ENCODE measurements at places on chromosomes 3 and 15.
A peak's percentile ranks its signal among the peaks of the same experiment; 100 is the strongest.

GRCh38 chr3:81132995-81133394, 628.5 kb downstream of the GBE1 start:
- no peak for DNase-seq

DNA sequence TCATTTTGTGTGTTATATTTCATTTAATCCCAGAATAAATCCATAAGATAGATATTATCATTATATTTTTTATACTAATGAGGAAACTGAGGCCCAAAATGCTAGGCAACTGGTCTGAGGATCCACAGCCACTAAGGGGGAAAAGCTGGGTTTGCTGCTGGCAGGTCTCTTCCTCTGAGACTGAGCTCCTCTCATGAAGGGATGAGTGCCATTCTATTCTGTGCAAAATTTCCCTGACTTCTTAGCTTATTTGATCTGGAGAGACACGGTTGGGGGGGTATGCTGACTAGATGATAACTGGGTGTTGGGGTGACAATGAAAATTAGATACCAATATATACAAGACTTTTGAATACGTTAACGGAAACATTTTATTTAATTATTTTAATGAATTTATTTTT, 1.9 kb downstream of the GCSAM start:
- no peak for DNase-seq

DNA sequence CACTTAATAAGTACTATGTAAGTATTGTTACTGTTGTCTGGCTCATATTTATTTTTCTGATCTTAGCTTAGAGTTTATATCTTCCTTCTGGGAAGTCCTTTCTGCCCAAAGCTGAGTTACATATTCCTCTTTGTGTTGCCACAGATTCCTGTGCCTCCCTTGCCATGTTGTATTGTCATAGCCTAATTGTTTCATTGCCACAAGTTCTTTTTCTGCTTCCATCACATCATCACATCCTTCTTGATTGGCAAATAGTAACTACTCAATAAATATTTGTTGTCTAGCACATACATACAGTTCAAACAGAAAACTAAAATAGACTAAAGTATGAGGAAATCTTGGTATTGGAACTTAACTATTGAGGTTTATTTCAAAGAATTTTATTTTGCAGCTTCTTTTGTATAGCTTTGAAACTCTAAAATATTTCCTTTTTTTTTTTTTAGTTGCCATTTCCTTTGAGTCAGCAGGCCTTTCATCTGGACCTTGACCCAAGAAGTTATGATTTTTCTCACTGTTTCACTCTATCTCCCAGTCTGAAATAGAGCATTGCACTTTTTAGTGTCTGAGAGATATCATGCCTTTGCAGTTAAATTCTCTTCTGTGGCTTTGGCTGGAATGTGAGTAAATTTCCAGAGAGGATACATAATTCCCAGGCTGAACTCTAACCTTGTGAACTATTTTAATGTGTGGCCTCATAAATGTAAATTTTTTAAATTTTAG, 98.2 kb downstream of the ZNF609 start:
- no peak for DNase-seq

DNA sequence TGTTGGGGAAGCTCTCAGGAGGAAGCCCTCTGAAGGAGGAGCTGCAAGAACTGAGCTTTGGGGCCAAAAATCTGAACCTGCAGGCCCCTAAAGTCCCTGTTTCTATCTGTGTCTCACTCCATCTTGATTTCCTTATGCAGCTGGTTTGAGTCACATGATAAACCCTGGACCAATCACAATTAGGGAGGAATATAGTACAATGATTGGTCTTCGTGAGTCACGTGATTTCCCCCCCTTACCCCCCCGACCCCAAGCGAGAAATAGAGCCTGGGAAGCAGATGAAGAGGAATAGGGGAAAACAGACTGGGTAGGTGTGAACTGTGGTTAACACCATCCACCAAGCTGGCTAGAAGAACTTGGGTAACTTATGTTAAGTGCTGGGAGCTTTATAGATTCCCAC, 12.9 kb downstream of the CRABP1 start:
- no peak for DNase-seq

DNA sequence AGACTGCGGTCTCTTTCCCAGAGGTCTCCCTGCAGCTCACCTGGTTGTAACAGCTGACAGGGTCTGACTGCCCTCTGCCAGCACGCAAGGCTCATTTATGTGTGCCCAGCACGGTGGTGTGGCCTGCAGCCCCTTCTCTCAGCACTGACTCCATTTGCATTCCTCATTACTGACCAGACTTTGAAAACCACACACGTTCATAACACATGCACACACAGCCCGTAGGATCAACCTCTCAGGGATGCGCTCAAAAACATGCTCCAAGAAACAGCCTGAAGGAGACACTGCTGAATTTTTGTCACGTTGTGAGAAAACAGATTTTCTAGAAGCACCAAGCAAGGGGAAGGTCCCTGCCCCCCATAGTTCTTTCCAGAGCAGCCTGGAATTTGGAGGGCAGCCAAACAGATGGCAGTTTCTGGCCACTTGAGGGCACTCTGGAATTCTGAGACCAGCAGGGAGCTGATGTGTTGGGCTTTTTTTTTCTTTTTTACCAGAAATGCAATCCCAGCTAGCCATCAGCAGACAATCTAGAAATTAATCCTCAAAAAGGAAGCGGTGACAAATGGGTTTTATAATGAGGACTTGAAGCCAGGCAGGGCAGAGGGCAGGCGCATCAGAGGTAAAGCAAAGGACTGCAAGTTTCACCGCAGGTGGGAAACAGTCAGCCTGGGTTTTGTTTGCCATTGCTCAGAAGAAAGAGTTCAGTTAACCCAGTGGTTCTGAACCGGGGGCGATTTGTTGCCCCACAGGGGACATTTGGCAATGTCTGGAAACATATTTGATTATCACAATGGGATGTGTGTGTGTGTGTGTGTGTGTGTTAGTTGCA, 170.5 kb upstream of the PROK2 start:
- peak; percentile 63 for DNase-seq

DNA sequence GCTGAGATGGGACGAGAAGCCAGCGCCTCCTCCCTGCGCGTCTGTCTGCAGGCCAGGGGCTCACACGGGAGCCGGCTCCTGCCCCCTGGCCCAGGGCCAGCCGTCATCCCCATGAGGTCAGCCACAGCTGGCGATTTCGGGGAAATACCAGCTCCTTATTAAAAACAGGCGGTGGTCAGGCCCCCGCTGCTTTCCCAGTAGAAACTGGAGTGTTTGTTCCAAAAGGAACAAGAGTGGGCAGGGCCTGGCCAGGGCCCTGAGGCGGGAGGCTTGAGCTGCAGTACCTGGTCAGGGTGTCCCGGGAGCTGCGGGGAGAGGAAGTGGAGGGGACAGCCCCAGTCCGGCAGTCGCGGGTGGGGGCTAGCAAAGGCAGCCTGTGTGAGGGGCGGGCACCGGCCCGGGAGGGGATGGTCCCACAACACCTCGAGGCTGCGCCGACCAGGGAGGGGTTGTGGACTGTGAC, 17.8 kb downstream of the MYL3 start:
- DNase-seq: no peak

GRCh38 chr15:43845421-43845820, 18.6 kb downstream of the WDR76 start:
- no peak for DNase-seq

- DNase-seq: no peak
Measured at GRCh38 chr3:152522036-152522435, 253.3 kb downstream of the MBNL1 start.

- no peak for DNase-seq
Measured at GRCh38 chr3:2684046-2684445, 426.1 kb downstream of the IL5RA start.

- no peak for DNase-seq
Measured at GRCh38 chr3:115281697-115282675, 134.9 kb upstream of the ZBTB20 start.

- DNase-seq: no peak
Measured at GRCh38 chr15:36415643-36416042, 163.8 kb upstream of the CDIN1 start.

- DNase-seq: no peak
Measured at GRCh38 chr3:39428745-39429201, 22.3 kb downstream of the RPSA start.

GRCh38 chr3:118781232-118781631, 253.4 kb downstream of the IGSF11 start:
- DNase-seq: no peak

DNA sequence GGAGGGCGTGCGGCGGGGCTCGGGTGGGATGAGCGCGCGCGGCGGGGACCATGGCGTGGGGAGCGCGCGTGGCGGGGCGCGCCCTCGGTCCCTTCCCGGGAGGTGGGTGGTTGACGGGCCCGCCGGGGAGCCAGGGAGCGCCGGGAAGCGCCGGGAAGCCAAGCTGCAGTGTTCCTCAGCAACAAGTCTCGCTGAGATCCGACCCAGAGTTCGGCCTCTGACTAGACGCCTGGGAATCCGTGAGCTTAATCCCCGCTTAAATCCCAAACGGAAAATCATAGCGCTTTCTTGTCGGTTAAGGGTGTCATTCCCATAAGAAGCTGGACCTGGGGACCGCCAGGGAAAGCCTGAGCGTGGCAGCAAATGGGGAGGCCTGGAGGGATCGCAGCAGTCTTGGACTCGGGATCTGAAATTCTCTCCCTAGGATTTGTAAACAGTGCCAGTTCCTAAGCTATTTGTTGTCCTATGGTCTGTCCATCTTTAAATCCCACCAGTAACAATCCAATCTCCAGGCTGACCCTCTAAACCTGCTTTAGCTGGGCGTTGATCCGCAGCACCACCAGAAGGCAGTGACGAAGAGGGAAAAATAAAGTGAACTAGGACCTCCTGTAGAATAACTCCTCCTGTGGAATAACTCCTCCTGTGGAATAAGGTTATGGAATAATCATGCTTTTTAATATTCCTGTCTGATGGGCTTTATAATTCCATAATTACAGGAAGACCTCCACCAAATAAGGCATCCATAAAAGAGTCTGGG, 570 bp upstream of the NEDD4 start:
- no peak for DNase-seq

DNA sequence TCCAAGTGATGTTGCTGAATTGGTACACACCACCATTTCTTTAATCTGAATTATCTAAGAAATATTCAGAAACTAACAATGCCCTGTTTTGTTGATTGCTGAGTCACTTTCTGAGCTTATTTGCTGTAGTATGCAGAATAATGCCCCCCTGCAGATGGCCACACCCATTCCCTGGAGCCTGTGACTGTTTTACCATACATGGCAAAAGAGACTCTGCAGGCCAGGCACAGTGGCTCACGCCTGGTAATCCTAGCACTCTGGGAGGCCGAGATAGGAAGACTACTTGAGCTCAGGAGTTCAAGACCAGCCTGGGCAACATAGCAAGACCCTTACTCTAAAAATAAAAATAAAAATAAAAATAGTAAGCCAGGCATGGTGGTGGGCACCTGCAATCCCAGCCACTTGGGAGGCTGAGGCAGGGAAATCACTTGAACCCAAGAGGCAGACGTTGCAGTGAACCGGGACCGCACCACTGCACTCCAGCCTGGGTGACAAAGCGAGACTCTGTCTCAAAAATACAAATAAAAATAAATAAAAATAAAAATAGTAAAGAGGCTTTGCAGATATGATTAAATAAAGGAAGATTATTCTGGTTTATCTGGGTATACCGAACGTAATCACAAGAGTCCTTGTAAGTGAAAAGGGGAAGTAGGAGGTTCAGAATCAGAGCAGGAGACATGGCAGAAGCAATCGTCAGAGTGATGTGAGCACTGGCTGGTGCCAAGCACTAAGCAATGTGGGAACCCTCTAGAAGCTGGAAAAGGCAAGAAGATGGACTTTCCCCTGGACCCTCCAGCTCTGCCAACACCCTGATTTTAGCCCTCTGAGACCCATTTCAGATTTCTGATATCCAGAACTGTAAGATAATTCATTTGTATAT, 19.0 kb downstream of the PCYT1A start:
- DNase-seq: no peak

DNA sequence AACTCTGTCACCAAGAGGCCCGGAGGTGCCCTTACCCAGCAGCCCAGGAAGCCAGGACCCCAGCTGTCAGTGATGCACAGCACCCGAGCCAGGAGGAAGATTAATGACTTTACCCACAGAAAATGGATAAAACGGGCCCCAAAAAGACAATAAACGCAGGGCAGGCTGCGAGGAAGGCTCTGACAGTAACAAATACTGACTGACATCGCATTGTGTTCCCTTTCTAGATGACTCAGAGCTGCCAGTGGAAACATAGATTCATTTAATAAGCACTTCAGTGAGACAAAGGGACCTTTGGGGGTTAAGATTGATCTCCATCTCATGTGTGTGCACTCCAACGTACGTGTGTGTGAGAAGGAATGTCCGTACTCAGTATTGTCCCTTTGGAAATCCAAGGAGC, 225.3 kb upstream of the PPP2R3A start:
- DNase-seq: no peak

DNA sequence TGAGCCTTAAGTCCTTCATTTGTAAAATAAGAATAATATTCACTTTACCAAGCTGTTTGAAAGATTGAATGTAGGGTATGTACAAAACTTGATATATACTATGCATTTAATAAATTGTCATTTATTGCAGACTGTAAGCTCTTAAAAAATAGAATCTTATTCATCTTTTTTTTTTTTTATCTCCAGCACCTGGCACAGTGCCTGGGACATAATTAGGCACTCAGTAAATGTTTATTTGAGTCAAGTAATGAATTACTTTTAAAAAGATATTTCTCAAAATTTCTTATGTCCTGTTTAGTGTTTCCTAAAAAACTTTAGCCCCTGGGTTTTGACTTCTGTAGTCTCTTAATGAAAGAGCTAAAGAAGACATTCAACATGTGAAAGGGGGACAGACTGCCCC, 71.7 kb downstream of the TOP2B start:
- no peak for DNase-seq

DNA sequence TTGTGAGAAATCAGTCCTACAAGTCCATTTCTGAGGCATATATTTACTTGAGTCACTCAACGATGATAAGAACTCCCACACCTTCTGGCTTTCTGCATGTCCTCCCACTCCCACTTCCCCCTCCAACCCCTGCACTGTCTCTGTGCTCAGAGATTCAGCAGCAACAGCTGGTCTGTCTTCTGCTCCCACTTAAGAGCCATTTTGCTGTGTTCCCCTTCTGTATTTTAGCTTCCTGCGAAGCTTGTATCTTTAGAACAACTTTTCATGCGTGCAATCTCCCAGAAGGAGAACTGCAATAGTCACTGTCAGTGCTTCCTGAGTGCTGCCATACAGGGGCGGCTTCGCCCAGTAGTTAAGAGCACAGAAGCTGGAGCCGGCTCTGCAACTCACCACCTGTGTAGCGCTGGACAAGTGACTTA, 90.0 kb upstream of the SPATA12 start:
- DNase-seq: no peak

GRCh38 chr3:149604125-149604875, 53.5 kb downstream of the WWTR1 start:
- DNase-seq: no peak

DNA sequence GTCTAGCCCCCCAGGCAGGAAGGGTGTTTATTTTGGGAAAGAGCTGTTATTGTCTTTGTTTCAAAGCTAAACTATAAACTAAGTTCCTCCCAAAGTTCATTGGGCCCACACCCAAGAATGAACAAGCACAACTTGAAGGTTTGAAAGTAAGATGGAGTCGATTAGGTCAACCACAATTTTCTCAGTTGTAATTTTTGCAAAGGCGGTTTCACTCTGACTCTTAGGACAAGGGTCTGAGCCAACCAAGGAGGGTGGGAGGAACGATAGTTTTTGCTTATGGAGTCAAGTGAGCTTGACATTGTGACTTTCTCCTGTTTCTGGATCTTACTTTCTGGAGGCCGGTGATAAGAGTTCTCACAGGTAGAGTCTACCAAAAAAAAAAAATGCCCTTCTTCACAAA, 5.8 kb upstream of the ZNF770 start:
- DNase-seq: no peak

GRCh38 chr15:70270752-70271111, 173.0 kb upstream of the TLE3 start:
- DNase-seq: no peak

- DNase-seq: no peak
Measured at GRCh38 chr3:49652218-49652902, 21.8 kb upstream of the APEH start.
